ENCODE measurements at places on chromosomes 2 and 18.

DNA sequence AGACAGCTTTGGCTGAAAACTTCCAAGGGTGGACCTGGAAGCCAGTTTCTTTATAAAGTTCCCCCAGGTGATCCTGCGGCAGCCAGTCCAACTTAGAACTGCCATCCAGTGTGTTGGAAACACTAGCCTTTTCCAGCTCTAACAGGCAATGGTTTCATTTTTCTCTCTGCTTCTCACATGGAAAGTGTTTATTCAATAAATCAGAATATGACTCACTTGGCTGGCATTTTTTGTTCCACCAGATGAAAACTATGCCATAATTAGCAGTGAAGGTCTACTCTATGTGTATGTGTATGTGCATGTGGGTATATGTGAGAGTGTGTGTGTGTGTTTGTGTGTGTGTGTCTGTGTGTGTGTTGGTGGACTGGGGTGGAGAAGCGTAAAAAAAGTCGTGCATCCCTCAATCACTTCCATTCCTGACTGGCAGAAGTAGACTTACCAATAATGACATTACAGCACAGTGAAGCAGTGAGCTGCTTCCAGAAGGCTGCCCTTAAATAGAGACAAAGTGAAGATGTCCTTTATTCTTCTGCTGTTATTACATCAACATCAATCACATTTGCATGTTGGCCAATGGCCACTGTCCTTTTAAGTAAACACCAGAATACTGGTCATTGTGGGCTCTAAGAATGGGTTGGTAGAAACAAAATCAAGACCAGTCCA is 90.9 kb upstream of the SETBP1 start:
- DNase-seq, result no peak

GRCh38 chr2:98485453-98485755 is 40.7 kb downstream of the INPP4A start:
- DNase-seq, result no peak

DNA sequence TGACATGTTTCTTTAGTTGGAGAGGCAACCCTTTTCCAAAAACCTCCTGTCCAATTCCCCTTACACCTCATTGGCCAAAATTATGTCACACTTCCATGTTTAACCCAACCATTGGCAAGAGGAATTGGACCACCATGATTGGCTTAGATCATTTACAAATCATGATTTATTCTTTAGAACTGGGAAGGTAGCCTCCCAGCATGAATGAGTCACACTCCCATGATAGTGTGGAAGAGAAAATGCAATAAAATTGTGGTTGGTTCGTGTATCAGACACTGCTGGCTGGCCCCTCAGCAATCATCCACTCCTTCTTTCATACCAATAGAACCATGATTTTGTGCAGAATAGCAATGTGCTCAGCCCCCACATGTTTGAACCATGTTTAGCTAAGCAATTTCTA is 156.6 kb upstream of the ACVR2A start:
- no peak for DNase-seq

DNA sequence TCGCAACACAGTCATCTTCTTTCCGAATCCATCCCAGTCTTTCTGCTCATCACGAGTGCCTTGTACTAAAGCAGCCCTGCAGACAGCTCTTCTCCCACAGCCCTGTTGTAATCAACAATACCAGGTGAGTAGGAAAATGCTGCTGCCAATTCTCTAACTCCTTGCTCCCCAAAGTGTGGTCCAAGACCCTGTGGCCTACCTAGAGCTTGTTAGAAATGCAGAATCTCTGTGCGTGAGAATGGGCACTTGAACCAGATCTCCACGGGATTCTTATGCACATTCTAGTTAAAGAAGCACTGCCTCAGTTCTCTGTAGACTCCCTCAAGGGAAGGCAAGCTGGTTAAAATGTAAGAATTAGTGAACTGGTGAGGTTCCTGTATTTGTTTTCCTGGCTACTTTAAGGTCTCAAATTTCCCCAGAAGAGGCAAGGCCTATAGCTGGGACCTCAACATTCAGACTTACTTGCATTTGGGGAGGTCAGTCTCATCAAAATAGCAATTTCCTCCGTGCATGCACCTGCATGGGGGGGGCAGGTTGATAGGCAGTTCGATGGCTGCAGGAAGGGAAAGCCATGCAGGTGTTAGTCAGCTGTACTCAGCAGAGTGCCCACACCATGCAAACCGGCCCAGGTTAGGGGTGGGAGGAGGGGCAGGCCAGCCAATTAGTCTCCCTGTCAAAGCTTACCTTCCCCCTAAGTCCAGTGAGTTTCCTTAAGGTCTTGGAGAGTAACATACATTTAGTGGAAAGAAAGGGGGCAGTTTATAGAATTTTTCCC is 70.8 kb downstream of the DHRS9 start:
- DNase-seq, result no peak

- no peak for DNase-seq
Measured at GRCh38 chr2:184596819-184597411, 1.4 kb upstream of the ZNF804A start.

DNA sequence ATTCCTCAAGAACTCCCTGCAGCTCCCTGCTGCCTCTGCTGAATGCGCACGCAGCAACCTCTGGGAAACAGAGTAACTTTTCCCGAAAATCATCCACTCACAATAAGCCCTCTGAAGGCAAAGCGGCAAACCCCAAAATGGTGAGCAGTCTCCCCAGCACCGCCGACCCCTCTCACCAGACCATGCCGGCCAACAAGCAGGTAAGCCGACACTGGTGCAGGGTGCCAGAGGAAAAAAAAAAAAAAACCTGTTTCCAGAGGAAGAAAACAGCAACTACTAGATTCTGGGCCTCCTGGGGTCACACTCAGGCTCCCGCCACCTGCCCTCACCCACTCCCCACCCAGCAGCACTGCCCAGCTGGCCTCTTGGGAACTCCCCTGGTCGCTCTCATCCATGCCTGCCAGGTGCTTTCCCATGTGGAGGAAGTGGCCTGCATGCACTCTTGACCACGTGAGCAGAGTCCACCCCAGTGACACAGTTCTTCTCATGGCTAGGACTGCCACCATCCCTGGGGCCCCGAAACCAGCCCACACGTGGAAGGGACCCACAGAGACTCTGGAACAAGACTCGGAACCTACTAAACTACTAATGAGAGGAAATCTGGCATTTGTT is 36.9 kb downstream of the KCTD18 start:
- no peak for DNase-seq

- DNase-seq, result no peak
Measured at GRCh38 chr2:149307014-149307413, 23.4 kb upstream of the LYPD6 start.

- no peak for DNase-seq
Measured at GRCh38 chr2:28896906-28897305, 2.4 kb downstream of the WDR43 start.

GRCh38 chr2:18834341-18834740 is 245.0 kb upstream of the NT5C1B start:
- DNase-seq, result no peak

- DNase-seq, result no peak
Measured at GRCh38 chr2:187547353-187547979, 6.8 kb downstream of the TFPI start.

DNA sequence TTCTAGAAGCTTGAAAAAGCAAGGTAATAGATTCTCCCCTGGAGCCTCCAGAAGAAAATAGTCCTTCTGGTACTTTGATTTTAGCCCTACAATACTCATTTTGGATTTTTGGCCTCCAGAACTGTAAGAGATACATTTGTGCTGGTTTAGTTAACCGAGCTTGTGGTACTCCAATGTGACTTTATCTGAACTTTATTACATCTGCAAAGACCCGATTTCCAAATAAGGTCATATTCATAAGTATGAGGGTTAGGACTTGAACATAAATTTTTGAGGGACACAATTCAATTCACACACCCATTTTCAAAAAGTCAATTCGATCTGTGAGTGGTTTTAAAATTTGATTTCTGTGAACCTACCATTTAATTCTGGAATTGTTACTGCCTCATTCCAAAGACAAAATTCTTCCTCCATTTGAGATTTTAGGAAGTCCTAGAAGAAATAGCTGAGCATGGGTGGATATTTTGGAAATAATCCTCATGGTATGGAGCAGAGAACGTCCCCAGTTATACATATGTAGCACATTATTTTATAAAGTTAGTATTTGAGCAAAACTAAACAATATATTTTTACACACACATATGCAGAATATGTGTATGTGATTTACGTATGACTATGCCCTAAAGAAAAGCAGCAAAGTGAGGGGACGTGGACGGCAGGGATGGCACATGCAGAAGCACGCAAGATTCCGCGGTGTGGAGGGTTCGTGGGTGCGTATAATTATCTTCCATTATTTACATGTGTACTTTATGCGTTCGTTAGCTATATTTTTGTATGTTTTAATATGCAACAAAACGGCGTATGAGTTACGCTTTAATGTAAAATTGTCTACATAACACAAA is 905 bp upstream of the NUP35 start:
- no peak for DNase-seq

- DNase-seq, result no peak
Measured at GRCh38 chr2:64837925-64838641, 151.1 kb upstream of the SLC1A4 start.

DNA sequence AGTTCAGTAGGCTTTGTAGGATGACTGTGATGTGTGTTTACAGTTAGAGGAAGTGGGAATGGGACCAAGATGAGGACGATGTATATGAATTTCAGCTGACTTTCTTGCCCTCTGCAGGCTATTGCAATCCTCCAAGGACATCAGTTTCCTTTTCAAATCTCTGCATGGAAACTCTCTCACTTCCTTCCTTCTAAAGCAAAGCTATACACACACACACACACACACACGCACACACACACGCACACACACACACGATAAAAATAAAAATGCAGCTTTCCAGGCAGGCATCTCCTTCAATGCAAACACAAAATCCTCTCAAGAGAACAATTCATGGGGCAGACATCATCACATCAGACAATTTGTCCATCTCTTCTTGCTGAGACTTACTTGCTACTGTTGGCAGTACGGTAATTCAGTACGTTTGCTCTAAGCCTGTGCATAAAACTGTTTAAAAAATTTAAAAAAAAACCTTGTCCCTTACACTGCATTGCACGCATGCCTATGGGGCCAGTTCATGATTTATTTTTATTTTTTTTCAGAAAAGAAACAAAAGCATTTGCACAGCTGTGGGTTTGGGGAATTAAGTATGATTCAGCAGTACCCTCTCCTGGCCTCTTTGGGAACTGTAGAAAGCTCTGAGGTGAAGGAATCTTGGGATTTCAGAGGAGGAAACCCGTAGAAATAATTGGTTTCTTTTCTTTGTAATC is 27.1 kb upstream of the ICOS start:
- DNase-seq, result no peak

- DNase-seq, result no peak
Measured at GRCh38 chr2:232809349-232810124, 33.2 kb upstream of the KCNJ13 start.

GRCh38 chr2:145845207-145845894 is 1325.4 kb upstream of the ZEB2 start:
- DNase-seq, result no peak

DNA sequence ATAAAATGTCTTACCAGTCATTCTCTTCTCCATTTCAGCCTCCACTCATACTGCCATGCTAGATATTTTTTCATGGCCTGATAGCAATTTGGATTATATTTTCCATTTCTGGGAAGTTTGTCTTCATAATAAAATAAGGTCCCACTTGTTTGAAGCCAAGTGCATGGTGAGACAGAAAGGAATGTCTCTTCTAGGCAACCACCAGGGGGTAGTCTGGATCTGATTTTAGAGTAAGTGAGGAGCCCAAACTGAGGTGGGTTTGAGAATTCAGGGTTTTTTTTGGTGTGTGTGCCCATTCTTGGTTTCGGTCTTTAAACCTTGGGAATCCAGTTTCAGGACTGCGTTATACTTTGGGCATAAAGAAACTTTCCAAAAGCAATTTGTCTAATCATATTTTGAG is 315.5 kb downstream of the RPRM start:
- no peak for DNase-seq

DNA sequence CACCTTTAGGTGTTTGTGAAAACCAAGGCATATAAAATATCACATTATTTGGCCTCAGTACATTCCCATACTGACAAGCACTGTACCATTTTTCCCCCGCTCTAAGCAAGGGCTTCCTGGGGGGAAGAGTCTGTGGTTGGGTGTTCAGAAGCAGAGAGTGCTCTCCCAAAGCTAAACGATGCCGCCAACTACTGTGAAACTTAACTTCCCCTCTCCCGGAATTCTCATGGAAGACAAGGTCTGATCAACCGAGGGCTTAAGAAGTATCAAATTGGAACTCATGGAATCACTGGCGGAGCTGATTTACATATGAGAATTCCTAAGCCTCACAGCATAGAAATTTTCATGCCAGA is 433 bp upstream of the MFF start:
- DNase-seq, result peak; percentile 7

DNA sequence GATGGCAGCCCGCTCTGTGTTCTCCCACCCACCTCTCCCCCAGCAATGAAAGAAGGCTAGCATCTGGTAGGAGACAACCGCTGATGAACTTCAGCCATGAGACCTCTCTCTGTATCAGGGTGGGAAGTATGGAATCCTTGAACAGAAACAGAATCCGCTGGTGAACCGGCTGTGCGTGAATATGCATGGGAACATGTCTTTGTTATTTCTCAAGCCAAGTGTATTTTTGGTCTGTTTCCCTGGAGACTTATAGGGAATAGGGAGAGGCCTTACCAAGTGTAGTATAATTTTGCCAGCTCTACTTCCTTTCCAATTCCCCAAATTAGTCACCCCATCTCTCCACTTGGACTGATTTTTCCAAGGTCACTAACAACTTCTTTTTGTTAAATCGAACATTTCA is 30.1 kb downstream of the WNT10A start:
- DNase-seq, result no peak

GRCh38 chr2:57156231-57156924 is 890.2 kb upstream of the VRK2 start:
- DNase-seq, result no peak

DNA sequence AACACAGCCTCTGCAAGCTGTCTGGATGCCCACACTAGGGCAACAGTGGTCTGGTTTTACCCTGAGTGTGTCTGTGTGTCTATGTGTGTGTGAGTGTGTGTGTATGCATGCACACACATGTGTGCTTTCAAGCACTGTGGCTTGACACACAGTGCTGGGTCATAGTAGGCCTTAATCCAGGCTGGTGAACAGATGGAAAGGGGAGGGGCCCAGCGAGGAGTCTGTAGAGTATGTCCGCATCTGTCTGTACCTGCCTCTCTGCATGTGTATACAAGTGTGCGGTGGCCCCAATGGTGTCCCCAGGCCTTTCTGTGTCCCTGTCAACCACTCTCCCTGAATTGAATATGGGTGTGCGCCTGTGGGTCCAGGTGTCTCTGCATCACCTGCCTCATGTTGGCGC is 9.3 kb upstream of the KCNIP3 start:
- DNase-seq, result no peak

GRCh38 chr2:169672406-169672805 is 21.8 kb downstream of the CFAP210 start:
- no peak for DNase-seq

GRCh38 chr18:51009072-51009471 is 20.9 kb upstream of the SMAD4 start:
- DNase-seq, result no peak

- no peak for DNase-seq
Measured at GRCh38 chr2:100240386-100240785, 81.9 kb downstream of the LONRF2 start.

Measured in CD8-positive, alpha-beta T cell (primary cell).